AG08396 (cell line): ENCODE measurements at places on chromosomes 5 and 9.

DNA sequence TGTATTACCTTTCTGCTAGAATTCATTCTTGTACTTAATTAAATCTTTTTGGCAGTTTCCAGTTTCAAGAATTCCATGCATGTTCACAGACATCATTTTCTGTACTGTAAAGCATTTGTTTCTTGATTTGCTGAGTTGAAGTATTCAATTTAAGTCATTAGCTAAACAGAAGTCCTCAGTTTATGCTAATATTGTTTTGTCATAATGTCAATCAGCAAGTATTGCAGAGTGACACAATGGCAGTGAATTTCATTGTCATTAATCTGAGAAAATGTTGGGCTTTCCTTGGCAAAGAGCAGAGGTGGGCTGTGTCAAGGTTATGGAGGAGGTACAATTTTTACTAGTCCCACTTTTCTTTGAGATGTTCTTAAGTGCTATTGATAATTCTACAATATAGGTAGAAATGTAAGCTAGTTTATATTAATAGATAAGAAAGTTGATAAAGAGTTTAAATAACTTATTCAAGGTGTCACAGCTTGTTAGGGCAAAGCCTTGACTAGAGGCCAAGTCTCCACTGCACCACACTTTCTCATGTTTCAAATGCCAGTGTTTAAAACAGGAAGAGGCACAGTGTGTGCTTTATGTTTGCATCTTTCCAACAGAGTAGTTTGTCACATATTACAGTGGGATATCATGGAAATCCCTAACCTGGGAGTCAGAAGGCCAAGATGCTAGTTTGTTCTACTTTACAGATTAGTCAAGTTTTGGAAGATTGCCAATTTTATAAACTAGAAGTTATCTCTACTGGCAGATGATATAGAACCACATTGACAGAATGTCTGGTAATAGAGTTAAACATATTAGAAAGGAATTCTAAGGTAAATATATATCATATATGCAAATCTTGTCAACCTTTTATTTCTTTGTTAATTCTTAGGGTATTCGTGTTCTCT, 56.3 kb downstream of the SLF1 start:
- no peak for DNase-seq

DNA sequence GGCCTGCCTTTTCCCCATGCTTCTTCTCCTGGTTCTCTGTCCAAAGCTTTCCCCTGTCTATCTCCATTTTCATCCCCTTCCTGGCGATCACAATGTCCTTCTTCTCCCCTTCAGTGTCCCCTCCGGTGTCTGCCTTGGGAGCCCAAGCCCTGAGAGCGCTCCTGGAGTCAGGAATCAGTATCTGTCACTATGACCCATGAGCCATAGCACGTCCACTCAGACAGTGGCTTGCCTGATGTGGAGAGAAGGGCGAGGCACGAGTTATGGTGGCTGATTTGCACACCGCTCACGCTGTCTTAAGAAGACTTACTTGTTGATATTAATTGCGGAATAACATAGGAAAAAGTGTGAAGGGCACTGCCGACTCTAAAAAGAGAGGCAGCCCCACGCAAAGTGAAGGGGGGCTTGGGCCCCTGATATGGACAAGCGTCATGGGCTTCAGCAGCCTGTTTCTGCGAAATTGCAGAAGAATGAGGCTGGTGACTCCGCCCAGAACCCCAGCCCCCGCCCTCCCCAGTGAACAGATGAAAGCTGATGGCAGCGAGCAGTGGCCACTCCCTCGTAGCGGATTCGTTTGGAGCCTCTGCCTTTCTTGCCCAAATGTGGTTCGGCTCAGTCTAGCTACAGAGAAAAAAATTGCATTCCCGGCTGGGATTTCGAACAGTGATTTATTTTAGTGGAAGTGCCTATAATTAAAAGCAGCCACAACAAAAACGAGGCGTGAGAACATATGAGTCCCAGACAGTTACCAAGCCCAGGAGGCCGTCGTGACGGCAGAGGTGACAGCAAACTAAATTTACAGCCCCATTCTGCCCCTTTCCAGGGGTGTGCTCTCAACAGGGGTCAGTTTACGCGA, 149.8 kb downstream of the ICE1 start:
- DNase-seq = no peak

DNA sequence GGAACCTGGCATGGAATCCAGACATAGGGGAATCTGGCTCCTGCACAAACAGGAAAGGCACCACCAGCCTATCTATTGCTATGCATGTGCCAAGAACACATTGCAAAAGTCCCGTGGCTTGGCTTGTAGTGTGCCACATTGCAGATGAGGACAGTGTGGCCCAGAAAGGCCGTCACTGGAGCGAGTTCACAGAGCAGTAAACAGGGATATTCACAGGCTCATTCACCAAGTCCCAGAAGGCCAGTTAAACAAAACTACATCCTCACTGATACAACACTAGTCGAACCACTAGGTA, 39.6 kb upstream of the TRIM32 start:
- DNase-seq = no peak

DNA sequence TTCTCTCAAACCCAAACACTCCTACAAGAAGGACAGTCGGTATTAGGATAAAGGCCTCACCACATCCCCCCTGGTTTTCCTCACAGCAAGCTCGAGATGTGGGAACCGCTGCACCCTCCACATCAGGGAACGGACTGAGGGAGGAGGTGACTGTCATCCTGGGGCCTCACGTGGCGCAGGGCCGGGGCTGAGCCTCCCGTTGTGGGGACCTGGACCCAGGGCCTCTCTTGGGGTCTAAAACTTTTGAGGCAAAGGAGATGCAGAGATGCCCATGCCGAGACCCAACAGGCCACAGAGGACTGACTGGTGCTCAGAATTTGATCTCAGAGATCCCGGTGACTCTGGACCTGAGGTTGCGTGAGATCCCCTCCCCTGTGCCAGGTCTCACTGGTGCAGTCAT, 72.7 kb downstream of the MRPL36 start:
- no peak for DNase-seq

- no peak for DNase-seq
Measured at GRCh38 chr9:89518466-89519365, 20.8 kb upstream of the SEMA4D start.

DNA sequence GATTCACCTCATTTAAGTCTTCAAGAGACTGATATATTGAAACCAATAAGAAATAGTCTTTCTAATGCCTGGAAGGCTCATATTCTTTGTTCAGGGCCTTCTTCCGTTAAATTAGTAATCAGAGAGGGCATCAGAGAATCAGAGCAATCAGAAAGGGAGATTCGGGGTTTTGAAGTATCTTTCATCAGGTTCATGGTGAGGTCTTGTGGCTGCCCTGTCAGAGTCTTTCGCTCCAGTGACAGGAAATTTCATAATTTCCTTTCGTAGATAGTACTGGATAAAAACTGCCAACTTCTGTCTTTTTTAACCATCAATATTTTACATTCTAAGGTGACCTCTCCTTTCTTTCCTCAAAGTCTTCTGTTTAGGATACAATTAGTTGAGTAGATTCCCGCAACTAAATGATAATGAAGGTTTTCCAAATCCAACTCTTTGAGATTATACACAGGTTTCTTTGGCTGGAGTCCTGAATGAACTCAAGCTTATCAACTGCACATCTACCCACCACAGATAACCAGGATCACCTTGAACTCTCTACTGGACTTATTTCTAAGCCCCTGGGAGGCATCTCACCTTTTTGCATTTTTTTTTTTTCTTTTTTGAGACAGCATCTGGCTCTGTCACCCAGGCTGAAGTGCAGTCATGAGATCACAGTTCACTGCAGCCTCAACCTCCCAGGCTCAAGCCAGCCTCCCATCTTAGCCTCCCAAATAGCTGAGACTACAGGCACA, 5.5 kb downstream of the IL31RA start:
- DNase-seq = no peak

GRCh38 chr5:125582352-125582751, 835.9 kb upstream of the ZNF608 start:
- DNase-seq = no peak

- DNase-seq = no peak
Measured at GRCh38 chr5:150461231-150461630, 11.7 kb upstream of the RPS14 start.

DNA sequence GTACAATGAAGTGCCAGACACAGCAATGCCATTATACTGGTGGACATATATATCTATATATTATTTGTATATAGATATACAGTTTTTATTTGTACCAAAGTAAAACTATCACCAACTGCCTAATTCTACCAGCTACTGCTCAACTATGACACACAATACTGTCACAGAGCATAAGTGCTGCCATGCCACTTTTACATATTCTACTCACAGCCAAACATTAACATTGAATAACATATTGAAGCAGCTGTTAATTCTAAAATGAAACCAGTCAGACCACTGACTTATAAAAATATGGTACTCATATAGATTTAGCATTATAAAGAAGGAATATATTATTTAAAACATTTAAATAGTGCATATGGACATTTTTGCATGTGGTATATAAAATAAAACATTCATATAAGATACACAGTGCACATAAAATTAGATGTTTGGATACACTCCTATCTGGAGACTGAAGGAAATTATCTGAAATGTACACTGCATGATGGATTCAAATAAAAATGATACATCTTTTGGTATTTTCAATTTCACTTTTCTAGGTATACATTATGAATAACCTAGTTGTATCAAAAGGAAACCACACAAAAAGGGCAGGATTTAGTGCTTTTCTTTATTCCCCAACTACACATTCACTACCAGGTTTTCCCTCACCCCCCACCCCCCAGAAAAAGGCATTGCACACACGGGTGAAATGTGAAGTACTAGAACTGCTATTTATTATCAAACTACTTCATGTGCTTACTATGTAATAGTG, 48.9 kb downstream of the PKD2L2 start:
- DNase-seq = no peak

GRCh38 chr9:120855827-120856670, 13.3 kb upstream of the PSMD5 start:
- DNase-seq = no peak

GRCh38 chr9:36665387-36665786, 92.7 kb downstream of the MELK start:
- DNase-seq = no peak

DNA sequence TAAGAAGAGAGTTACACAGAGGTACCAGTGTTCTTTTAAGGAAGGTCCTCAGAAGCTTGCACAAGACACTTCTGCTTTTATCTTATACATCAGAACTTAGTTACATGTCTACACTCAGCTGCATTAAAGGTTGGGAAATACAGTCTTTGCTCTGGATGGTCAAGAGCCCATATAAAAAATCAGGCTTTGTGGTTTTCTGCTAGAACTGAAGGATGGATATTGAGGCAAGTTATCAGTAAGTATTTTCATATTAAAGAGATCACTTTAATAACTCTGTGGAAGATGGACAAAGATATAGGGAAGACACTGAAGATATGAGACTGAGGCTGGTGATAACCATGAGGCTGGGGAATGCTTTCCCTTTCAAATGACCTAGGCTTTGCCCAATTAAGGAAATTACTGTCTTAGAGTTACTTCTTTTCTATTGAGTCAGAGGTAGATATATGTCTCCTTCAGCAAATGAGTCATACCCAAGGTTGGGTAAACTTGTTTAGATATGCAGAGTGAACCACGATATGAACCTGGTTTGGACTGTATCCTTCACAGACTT, 87.0 kb upstream of the TNC start:
- DNase-seq = peak; percentile 36

DNA sequence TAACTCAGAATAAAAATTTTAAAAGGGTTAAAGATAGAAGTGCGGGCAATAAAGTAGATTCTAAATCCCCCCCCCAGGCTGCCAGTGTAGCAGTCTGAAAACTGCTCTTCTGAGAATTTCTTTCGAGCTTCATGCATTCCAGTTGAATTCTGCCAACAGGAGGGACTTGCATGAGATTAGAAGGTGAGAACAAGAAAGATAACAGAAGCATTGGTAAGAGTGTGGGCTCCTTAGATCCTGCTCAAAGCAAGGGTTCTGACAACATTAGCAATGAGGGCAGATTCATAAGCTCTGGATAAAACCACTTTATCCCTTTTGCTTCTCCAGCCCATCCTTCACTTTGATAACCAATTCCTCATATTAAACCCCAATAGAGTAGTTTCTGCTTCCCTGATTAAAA, 235.9 kb upstream of the CDH6 start:
- no peak for DNase-seq

DNA sequence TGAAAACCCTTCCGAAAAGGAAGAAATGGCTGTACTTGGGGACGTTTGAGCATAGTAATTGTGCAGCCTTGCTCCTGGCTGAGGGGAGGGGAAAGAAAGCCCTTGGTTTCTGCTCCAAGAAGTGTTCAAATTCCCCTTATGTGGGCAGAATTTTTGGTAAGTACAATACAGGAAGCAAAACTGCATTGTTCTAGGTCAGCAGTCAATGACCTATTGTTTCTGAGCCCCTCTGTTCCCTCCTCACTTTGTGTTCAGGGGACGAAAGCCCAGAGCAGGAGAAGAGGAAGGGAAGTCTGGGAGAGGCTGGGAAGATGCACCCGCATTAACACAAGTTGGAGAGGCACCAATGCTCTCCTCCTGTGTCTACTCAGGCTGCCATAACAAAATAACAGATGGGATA, 11.9 kb downstream of the BASP1 start:
- no peak for DNase-seq

DNA sequence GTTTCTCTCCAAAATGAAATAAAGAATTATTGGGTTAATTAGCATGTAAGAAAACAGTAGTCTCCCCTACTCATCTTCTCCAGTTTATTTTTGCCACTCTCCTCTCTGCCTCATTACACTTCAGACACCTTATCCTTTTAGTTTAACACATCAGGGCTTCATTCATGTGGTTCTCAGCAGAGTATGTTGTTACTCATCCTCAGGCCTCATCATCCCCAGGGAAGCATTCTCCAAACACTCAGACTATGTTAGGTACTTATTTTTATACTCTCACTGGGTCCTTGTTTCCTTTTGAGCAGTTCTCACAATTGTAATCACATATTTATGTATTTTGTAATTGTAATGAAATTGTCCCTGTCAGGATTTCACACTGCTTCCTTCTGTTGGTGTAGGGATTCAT, 470.5 kb downstream of the PDE4D start:
- no peak for DNase-seq

DNA sequence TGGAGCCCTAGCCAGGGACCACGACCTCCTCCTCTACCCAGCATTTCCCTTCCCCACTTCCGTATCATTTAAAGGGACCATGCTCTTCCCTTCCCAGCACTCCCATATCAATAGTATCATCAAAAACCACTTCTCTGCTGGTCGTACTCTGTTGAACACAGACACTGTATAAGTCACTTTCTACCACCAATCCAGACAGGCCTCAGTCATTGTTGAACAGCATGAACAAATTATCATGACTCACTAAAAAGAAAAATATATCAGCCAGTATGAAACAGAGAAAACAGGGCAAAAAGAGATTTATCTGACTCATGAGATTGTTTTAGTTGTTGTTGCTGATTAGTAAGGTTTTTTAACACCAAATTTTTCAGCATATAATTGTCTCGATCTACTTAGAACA, 89.8 kb downstream of the CDKN2A start:
- peak; percentile 21 for DNase-seq

- DNase-seq = peak; percentile 61
Measured at GRCh38 chr5:14593326-14594021, 11.9 kb downstream of the OTULINL start.

- DNase-seq = peak; percentile 25
Measured at GRCh38 chr9:77019236-77019925, at the start of gene FOXB2. FOXB2 (plus strand) TSS chr9:77019655; CDS start chr9:77019655, 0 bp downstream.
